ENCODE measurements at places on chromosomes 1 and 21.

DNA sequence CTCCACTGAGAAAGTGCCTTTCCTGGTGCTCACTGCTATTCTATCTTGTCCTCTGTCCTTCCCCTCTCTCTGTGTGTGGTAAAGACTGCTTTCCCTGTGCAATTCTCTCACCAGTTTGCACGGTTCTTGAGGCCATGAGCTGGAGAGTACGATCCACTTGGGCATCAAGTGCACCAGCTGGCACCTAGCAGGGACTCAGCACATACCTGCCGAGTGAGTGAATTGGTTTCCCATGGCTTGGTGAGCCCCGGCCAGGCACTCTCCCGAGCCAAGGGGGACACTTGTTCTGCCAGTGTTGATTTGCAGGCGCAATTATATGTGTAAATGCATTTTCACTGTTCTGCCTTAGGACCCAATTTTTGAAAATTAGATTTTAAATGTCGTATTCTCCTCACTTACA lies 313.5 kb downstream of the DISC1 start:
- no peak for DNase-seq

DNA sequence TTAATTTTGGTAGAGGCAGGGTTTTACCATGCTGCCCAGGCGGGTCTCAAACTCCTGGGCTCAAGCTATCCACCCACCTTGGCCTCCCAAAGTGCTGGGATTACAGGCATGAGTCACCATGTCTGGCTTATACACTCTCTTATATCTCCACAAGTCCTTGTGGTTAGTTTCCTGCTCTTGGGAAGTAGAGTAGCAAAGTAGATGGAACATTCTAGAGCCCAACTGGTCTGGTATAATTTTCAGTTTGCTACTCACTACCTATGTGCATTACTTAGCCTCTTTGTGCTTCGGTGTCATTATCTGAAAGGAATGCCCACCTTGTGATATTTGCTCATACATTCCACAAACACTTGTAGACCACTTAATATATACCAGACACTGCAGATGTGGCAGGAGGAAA lies 96.6 kb upstream of the IPO9 start:
- DNase-seq: no peak

- no peak for DNase-seq
These were observed 11.1 kb downstream of the MTX1 start for GRCh38 chr1:155219592-155220031.

- no peak for DNase-seq
These were observed 164.8 kb downstream of the TPR start for GRCh38 chr1:186210258-186210657.

- DNase-seq: no peak
These were observed 47.4 kb downstream of the CAPZB start for GRCh38 chr1:19437891-19438294.

Data from T-helper 2 cell treated with Interferon-gamma antibody and Interleukin-4, amounts not matched to agents 5 μg/mL and 100 μg/mL, for 36 hours (primary cell).